Activated CD8-positive, alpha-beta T cell treated with anti-CD3 and anti-CD28 coated beads, Interleukin-2, amount 10 ng/mL, durations not matched to agents 7 days and 5 days (primary cell): ENCODE measurements at places on chromosomes 12 and 14.

- DNase-seq, result no peak
- H3K27me3 ChIP-seq, result peaks cover 11% of the 10 kb centered on the region
- H3K27ac ChIP-seq, result no peak overlapping the region
- no peaks in the 10 kb centered on the region for H3K36me3 ChIP-seq
- no peaks in the 10 kb centered on the region for H3K4me1 ChIP-seq
These were observed 29.6 kb upstream of the TBPL2 start for GRCh38 chr14:55470025-55470424.

DNA sequence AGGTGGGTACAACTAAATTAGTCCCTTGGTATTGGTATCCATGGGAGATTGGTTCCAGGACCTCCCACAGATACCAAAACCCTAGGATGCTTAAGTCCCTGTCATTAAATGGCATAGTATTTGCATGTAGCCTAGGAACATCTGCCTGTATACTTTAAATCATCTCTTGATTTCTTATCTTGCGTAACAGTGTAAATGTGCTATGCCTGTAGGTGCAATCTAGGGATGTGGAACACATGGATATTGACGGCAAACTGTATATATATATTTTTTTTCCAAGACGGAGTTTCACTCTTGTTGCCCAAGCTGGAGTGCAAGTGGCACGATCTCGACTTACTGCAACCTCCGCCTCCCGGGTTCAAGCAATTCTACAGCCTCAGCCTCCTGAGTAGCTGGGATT is 1.5 kb downstream of the KNTC1 start:
- peaks cover 51% of the 10 kb centered on the region for H3K36me3 ChIP-seq
- no peak for DNase-seq
- no peak overlapping the region for H3K27ac ChIP-seq
- peaks cover 27% of the 10 kb centered on the region for H3K4me1 ChIP-seq

DNA sequence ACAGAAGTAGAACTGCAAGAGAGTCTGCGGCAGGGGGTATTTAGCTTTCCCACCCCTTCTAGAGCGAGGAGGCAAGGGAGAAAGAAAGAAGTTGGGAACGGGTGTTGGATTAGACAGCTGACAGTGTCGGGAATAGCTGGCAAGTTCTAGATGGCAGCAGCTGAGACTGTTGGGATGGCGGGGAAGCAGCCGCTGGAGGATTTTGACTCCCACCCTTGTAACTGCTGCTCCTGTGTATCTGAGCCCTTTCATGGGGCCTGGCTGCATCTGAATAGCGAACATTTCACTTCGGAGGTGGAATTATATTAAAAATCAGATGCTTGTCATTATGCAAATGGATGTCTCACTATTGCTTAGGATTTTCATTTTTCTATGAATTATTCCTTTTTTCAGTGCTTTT is 104.6 kb downstream of the AACS start:
- H3K27ac ChIP-seq, result no peak overlapping the region
- H3K36me3 ChIP-seq, result no peaks in the 10 kb centered on the region
- H3K27me3 ChIP-seq, result peaks cover 4% of the 10 kb centered on the region
- no peak overlapping the region for H3K4me3 ChIP-seq

DNA sequence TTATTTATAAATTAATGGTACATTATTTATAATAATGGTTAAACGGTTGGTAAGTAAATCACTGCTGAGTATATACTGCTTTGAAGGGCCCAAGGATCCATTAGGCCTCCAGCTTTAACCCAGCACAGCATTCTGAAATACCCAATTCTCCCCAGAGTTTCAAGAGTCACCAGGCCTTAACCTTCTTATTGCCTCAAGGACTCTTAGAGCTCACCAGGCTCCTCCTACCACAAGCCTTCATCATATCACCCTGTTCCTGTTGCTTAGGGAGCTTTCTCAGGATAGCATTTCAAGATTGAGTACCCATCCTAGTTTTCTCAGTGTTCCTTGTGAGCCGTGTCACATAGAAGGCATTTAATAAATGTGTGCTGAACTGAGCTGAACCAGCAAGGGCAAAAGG is 242.5 kb downstream of the FBXL14 start:
- no peaks in the 10 kb centered on the region for H3K4me1 ChIP-seq
- no peak overlapping the region for H3K4me3 ChIP-seq
- H3K36me3 ChIP-seq, result no peaks in the 10 kb centered on the region
- DNase-seq, result no peak

DNA sequence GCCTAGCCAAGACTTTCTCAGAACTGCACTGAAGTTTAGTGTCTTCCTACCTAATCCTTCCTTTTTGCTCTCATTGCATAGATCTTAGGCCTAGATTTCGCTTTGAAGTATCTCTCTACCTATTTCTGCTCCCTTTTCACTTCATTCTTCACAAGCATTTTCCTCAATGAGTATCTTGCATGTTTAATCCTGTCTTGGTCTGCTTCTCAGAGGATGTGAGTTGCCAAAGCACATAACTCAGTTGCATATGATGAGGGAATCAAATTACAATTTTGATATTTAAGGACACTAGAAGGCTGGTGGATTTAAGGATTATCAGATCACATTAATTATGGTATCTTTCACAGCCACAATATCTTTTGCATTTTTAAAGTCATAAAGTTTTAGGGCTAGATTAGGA is 195.5 kb upstream of the DAAM1 start:
- H3K27me3 ChIP-seq, result peaks cover 4% of the 10 kb centered on the region
- H3K4me3 ChIP-seq, result no peak overlapping the region
- DNase-seq, result no peak
- no peaks in the 10 kb centered on the region for H3K36me3 ChIP-seq
- H3K27ac ChIP-seq, result no peak overlapping the region

- H3K4me3 ChIP-seq, result no peak overlapping the region
- H3K27ac ChIP-seq, result no peak overlapping the region
- no peaks in the 10 kb centered on the region for H3K4me1 ChIP-seq
- peaks cover 8% of the 10 kb centered on the region for H3K27me3 ChIP-seq
- H3K36me3 ChIP-seq, result no peaks in the 10 kb centered on the region
- DNase-seq, result no peak
These were observed 26.3 kb upstream of the BCDIN3D start for GRCh38 chr12:49868952-49869815.

DNA sequence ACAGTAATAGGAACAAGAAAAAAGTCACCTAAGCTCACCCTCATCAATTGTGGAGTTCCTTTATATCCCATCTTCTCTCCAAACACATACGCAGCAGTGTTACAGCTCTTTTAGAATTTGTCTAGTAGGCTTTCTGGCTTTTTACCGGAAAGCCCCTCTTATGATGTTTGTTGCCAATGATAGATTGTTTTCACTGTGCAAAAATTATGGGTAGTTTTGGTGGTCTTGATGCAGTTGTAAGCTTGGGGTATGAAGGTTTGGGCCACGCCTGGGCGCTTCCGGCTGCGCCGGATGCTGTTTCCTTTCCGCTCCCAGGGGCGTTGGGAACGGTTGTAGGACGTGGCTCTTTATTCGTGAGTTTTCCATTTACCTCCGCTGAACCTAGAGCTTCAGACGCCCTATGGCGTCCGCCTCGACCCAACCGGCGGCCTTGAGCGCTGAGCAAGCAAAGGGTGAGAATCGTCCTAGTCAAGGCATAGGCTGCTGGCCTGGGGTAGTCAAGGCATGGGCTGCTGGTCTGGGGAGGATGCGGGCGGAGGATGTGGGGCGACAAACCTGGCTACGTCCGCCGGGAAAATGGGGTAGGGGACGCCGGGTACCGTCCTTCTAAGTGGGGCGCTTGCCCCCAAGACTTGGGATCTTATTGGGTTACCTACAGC is at the start of the genes C12orf57 and RNU7-1:
Gene C12orf57 (plus strand): TSS at position 301 of the 659 bp plus-strand sequence. CDS start 100 bp downstream, at position 401.
Gene RNU7-1 (plus strand): TSS at position 95 of the 659 bp plus-strand sequence.
- peak within 1 kb of the TSS; percentile 97 for H3K27ac ChIP-seq
- peak; percentile 89 for DNase-seq
- peak within 1 kb of the TSS; percentile 88 for H3K4me3 ChIP-seq
- peaks cover 2% of the 10 kb centered on the region for H3K27me3 ChIP-seq
- H3K4me1 ChIP-seq, result peaks cover 72% of the 10 kb centered on the region
- peaks cover 17% of the 10 kb centered on the region for H3K36me3 ChIP-seq

GRCh38 chr12:43636725-43637463 is 84.9 kb upstream of the ADAMTS20 start:
- no peak for DNase-seq
- no peak overlapping the region for H3K27ac ChIP-seq
- no peaks in the 10 kb centered on the region for H3K4me1 ChIP-seq
- H3K4me3 ChIP-seq, result no peak overlapping the region
- no peaks in the 10 kb centered on the region for H3K36me3 ChIP-seq

DNA sequence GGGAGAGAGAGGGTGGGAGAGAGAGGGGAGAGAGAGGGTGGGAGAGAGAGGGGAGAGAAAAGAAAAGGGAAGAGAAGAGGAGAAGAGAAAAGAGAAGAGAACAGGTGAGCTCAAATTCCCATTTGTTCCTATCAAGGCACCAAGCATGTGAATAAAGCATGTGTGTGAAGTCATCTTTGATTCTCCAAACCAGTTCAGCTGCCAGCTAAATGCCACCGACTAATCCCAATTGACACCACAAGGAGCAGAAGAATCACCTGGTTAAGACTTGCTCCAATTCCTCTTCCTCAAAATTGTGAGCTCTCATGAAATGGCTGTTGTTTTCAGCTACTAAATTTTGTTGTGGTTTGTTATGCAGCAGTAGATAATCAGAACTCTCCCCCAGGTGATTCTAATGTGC is 188.9 kb downstream of the TMX1 start:
- no peak for DNase-seq
- H3K36me3 ChIP-seq, result no peaks in the 10 kb centered on the region
- H3K4me3 ChIP-seq, result no peak overlapping the region
- H3K27ac ChIP-seq, result no peak overlapping the region
- peaks cover 4% of the 10 kb centered on the region for H3K27me3 ChIP-seq
- H3K4me1 ChIP-seq, result no peaks in the 10 kb centered on the region

- no peaks in the 10 kb centered on the region for H3K27me3 ChIP-seq
- H3K27ac ChIP-seq, result peak overlapping the region; percentile 49
- no peak overlapping the region for H3K4me3 ChIP-seq
- peaks cover 39% of the 10 kb centered on the region for H3K4me1 ChIP-seq
- DNase-seq, result no peak
These were observed 3.0 kb upstream of the SRSF5 start for GRCh38 chr14:69763761-69764510.

GRCh38 chr12:116336542-116337065 is 59.1 kb upstream of the MED13L start:
- no peaks in the 10 kb centered on the region for H3K36me3 ChIP-seq
- DNase-seq, result no peak
- H3K4me1 ChIP-seq, result peaks cover 4% of the 10 kb centered on the region
- no peaks in the 10 kb centered on the region for H3K27me3 ChIP-seq

DNA sequence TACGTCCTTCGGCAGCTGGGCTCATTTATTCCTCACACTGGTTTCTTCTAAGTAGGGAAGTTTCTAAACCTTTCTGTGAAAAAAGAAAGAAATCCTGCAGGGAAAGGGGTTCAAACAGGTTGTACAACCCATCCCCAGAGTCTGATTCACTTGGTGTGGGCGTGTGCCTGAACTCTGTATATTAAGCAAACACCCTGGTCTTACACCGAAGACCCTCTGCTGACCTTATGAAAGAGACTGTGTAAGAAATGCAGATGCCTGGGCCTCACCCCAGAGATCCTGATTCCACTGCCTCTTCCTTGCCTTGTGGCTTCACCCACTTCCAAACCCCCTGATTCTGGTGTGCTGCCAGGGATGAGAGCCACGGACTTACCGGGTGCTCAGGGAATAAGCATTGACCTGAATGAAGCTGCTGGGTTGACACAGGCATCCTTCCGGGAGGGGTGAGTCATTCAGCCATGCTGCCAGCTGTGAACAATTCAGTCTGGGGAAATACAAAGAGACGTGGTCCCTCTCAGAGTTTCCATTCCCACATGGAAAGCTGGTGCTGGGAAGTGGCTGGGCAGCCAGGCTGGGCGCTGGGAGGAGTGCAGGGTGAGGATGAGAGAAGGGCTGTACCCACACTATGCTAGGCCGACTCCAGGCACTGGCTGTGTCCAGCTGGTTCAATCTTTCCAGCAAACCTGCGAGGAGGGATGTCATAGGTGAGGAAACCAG is 26.5 kb upstream of the ACTN1 start:
- H3K36me3 ChIP-seq, result no peaks in the 10 kb centered on the region
- H3K27ac ChIP-seq, result no peak overlapping the region
- peaks cover 5% of the 10 kb centered on the region for H3K27me3 ChIP-seq
- peaks cover 13% of the 10 kb centered on the region for H3K4me1 ChIP-seq

DNA sequence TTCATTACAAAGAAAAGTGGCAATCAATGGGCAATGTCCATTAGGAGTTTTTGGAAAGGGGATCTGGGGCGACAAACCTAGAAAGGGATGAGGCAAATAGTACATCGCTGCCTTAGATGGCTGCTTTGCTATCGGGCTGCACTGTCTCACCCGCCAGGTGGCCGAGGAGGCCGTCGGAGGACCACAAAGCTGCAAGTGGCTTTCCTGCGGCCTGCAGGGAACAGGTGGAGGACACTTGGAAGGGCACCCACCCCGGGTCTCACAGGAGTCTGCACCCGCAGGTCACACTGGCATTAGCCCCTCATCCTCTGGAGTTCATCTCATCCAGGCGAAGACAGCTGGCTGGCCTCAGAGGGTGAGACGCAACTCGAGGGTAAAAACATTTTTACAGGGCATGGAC is 1392.5 kb downstream of the AACS start:
- no peaks in the 10 kb centered on the region for H3K4me1 ChIP-seq
- H3K27me3 ChIP-seq, result no peaks in the 10 kb centered on the region
- DNase-seq, result no peak
- no peaks in the 10 kb centered on the region for H3K36me3 ChIP-seq
- no peak overlapping the region for H3K27ac ChIP-seq

DNA sequence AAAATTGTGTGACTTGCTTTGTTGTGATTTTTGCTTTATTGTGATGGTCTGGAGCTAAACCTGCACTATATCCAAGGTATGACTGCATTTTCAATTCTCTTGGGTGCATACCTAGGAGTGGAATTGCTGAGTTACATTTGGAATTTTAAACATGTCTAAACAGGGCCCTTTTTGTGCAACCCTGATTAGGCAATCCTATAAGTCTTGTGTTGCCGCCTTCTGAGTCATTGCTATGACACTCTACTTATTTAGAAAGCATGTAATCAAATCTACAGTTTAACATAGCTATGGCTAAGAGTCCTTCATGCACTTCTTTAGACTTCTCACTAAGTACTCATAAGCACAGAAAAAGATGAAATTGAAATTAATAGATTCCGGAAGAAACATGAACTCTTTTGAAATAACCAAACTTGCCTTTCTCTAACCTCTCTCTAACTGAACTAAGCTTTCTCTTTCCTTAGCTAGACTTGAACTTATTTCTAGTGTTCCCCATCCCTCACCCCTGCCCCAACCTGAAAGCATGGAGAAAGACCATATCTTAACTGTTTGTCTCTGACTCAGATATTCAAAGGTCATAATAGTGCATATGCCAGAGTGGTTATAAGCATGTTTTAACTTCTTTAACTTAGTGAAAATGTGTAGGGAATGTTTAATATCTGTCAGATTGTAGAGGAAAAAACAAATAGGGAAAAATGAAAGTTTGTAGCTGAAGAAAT is 203.0 kb downstream of the SNAPC1 start:
- H3K4me1 ChIP-seq, result no peaks in the 10 kb centered on the region
- peaks cover 33% of the 10 kb centered on the region for H3K27me3 ChIP-seq
- H3K27ac ChIP-seq, result no peak overlapping the region
- no peak overlapping the region for H3K4me3 ChIP-seq
- no peaks in the 10 kb centered on the region for H3K36me3 ChIP-seq

- no peak overlapping the region for H3K27ac ChIP-seq
- H3K36me3 ChIP-seq, result peaks cover 20% of the 10 kb centered on the region
- H3K27me3 ChIP-seq, result no peaks in the 10 kb centered on the region
- H3K4me1 ChIP-seq, result peaks cover 18% of the 10 kb centered on the region
- no peak overlapping the region for H3K4me3 ChIP-seq
These were observed 63.8 kb downstream of the SETD3 start for GRCh38 chr14:99416909-99417308.
